Suppressor macrophage treated with lipopolysaccharide for 1 hour (primary cell): ENCODE measurements at places on chromosomes 16 and 17.
A peak's percentile ranks its signal among the peaks of the same experiment; 100 is the strongest.

GRCh38 chr16:88468275-88469129 lies 15.4 kb downstream of the ZFPM1 start:
- no peak for DNase-seq

DNA sequence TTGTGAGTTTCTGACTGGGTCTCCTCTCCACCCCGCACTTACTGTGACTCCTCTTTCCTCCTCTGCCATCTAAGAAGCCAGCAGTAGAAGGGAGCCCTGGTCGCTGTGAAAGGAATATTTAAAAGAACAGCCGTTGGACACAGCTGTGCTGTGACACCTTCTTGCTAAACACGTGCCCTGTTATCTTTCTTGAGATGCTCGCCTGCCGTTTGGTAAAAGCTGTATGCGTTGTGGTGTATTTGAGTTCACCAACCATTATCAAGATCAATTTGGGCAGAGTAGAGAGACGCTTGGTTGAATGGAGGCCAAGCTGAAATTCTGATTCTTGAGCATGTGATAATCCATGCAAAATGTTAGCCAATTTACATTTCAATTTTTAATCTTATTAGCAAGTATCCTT lies 3.8 kb downstream of the GID4 start:
- DNase-seq = no peak

DNA sequence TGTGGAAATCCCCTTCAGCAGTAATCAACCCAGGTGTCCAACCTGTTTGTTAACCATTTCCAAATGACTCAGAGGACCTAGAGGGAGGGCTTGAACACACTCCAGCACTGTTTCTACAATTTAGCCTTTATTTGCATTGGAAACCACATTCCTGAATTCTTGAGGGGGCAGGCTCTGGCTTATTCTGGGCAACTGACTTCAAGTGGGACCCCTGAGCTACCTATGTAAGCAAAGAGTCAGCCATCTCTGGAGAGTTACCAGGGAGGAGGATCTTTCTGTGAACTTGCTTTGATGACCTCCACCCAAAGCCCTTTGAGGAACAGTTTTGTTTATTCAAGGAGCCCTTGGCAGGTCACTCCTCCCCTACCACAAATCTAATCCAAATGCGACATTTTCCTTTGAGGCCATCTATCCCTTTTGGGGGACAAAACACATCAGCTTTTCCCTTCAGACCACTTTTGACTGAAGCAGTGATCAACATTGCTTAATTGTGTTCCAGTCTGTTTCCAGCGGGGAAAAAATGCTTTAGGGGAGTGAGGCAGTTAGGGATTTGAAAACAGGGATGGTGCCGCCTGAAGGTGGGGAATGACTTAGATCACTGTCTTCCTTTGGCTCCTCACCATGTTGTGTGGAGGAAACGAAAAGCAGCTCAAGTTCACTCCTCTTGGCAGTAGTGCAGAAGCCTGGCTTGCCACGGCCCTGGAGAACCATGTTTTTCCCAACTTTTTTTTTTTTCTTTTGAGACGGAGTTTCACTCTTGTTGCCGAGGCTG lies 46.2 kb downstream of the TUBD1 start:
- peak; percentile 32 for DNase-seq

DNA sequence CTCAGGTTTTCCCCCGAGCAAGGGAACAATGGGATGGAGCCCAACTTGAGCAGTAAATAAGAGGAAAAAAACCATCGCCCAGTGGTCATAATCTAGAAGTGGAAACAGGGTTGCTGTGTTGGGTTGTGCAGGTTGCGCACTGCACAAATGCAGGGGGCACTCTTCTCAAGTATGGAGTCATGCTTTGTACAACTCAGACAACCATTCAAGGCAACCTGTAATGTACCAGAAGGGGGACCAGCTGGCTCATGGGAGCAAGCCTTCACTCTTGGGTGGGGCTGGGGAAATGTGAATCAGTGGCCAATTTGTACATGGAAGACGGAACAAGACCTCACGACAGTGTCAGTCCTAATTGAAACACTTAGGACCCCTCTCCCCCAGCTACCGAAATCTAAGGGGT lies 23.9 kb upstream of the LITAF start:
- peak; percentile 50 for DNase-seq

DNA sequence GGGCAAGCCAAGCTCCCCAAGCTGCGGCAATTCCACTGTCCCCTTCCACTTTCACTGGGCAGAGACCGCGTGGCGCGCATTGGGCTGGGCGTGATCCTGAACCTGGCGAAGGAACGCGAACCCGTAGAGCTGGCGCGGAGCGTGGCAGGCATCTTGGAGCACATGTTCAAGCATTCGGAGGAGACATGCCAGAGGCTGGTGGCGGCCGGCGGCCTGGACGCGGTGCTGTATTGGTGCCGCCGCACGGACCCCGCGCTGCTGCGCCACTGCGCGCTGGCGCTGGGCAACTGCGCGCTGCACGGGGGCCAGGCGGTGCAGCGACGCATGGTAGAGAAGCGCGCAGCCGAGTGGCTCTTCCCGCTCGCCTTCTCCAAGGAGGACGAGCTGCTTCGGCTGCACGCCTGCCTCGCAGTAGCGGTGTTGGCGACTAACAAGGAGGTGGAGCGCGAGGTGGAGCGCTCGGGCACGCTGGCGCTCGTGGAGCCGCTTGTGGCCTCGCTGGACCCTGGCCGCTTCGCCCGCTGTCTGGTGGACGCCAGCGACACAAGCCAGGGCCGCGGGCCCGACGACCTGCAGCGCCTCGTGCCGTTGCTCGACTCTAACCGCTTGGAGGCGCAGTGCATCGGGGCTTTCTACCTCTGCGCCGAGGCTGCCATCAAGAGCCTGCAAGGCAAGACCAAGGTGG lies 9.8 kb downstream of the SARM1 start:
- DNase-seq = peak; percentile 61

- DNase-seq = no peak
These were observed 16.8 kb downstream of the MARCHF10 start for GRCh38 chr17:62791235-62791734.

DNA sequence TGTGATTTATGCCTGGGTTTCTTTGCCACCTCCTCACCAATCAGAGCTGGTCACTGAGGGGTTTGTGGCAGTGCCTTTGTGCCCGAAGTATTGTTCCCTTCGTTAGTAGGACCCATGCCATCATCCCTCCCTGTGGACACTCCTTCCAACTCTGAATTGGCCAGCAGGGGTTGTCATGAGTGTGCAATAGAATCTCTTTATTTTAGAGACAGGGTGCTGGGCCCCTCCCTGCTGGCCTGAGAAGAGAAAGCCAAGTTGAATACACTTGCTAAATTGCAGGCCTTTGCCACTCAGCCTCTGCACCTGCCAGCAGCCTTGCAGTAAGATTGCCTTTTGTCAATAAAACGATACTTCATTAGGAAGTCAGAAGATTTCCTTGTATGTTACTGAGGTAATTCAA lies 40.7 kb upstream of the SLC12A3 start:
- DNase-seq = no peak

- DNase-seq = no peak
These were observed 8.6 kb downstream of the CARHSP1 start for GRCh38 chr16:8859913-8860881.
